Right lobe of liver (tissue), 6 donors: ENCODE measurements at places on chromosomes 16 and 17.
A peak's percentile ranks its signal among the peaks of the same experiment; 100 is the strongest.

DNA sequence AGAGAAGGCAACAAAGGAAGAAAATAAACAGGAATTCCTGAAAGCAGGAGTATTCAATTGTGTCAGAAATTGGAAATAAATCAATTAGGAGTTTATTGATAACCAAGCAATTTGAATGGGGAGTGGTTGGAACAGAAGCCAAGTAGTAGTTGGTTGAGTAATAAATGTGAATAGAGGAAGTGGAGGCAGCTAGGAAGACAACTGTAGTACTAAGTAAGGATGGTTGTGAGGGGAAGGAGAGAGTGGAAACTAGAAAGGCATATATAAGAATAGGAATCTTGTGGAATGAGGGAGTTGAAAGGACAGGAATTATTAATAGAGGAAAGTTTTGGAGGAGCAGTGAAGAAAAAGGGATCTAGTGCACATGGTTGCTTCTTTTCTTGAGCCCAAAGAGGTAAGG lies 34.4 kb downstream of the NFAT5 start:
- H3K27me3 ChIP-seq = no peaks in the 10 kb centered on the region
- no peak overlapping the region for H3K4me3 ChIP-seq
- H3K4me1 ChIP-seq = no peaks in the 10 kb centered on the region

DNA sequence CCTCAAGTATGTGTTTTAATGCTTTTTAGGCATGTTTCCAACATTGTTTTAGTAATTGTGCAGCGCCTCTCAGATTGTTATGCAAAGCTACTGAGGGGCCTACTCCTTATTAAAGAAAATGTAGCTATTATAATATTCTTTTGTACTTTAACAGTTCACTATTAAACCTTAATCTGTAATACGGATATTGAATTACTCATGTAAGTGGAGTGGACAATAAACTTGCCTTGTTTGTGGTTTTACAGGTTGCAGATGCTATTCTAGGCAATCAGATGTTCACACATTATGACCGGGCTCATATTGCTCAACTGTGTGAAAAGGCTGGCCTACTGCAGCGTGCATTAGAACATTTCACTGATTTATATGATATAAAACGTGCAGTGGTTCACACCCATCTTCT lies 41.0 kb downstream of the PTRH2 start:
- H3K36me3 ChIP-seq = peaks cover 8% of the 10 kb centered on the region
- no peak for DNase-seq
- H3K4me1 ChIP-seq = no peaks in the 10 kb centered on the region
- H3K4me3 ChIP-seq = no peak overlapping the region
- no peak overlapping the region for H3K27ac ChIP-seq

GRCh38 chr17:76868176-76868668 lies at the start of gene MGAT5B:
TSS of gene MGAT5B (plus strand) at chr17:76868404. CDS start at chr17:76869030, 626 bp downstream.
- H3K4me3 ChIP-seq = peak within 1 kb of the TSS; percentile 29
- H3K4me1 ChIP-seq = no peaks in the 10 kb centered on the region
- no peak within 1 kb of the TSS for H3K27ac ChIP-seq
- peak; percentile 80 for DNase-seq
- H3K27me3 ChIP-seq = peaks cover 17% of the 10 kb centered on the region
- no peaks in the 10 kb centered on the region for H3K36me3 ChIP-seq

GRCh38 chr17:76506408-76507345 lies 5.5 kb upstream of the RHBDF2 start:
- no peaks in the 10 kb centered on the region for H3K36me3 ChIP-seq
- no peak overlapping the region for H3K4me3 ChIP-seq
- H3K27me3 ChIP-seq = no peaks in the 10 kb centered on the region
- H3K27ac ChIP-seq = no peak overlapping the region
